ENCODE measurements at places on chromosomes 5 and 9.

GRCh38 chr5:31347552-31347905 is 154.0 kb downstream of the CDH6 start:
- DNase-seq, result no peak

DNA sequence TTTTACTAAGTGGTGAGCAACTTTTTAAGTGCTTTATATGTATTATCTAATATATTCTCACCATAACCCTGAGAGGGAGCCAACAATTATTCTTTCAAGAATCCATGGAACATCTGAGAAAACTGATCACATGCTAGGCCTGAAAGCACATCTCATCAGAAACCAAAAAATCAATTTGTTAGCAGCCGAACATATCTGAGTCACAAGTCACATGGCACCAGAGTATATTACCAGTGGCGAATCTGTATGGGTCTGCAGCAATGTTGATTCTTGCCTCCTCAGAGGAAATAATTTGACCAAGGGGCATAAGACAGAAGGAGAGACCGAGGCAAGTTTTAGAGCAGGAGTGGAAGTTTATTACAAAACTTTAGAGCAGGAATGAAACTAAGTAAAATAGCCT is 25.3 kb upstream of the SIL1 start:
- DNase-seq, result no peak

DNA sequence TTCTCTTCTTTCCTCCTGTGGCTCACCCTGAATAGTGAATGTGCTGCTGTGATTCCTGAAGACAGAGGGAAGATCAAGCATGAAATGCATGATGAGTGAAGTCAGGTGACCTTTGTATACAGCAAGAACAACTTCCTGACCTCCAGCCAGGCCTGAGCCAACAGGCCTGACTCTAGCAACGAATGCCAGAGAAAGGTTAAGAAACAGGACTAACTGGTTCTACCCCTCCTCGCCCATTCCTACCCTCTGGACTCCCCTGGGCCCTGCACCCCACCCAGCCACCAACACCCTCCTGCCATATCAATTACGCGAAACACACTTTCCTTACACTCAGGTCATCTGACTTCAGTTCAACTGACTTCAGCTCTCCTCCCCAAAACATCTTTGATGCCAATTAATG is 4.9 kb downstream of the SUSD1 start:
- no peak for DNase-seq

- no peak for DNase-seq
These were observed at the start of gene SVEP1 for GRCh38 chr9:110579034-110579861. Gene SVEP1 (minus strand): TSS chr9:110579741. CDS start chr9:110579543, 198 bp downstream.

DNA sequence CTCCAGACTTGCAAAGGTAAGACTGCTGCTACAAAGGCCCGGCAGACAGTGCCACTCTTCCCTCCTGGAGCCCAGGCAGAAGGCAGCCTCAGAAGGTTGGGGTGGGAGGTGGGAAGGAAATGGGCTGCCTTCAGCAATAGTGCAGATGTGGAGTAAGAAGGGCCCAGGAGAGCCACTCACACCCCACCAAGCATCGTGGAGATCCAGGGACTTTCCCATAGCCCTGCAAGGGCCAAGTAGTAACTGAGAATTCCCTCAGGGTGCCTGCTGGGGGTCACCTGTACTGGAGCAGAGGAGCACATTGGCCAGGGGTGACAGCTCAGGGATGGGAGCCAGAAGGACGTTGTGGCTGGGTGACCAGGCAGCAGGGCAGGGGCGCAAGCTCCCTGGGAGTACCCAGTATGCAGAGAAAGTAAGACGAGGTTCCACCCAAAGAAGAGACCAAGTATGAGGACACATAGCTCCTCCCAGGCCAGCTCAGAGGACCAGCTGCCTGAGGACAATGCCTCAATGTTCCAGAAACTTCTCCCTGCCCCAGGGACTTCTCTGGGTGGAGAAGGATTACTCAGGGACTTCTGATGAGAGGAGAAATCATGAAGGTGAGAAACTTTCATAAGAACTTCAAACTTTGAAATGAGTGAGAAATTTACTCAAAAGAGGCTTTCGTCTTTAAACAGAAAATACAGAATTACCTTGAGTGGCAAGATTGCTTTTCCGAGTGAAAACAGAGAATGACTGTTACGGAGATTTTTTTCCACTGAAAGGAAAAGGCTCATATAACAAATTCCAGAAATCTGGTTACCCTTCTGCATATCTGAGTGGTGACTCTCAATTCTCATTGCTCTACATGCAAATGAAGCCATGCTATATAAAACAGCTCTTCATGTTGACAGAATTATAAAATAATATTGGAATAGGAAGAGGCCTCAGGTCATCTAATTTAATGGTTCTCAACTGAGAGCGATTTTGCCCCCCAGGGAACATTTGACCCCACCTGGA is 87.9 kb upstream of the TRIO start:
- DNase-seq, result no peak

GRCh38 chr9:90822866-90823265 is 21.2 kb downstream of the SYK start:
- no peak for DNase-seq

DNA sequence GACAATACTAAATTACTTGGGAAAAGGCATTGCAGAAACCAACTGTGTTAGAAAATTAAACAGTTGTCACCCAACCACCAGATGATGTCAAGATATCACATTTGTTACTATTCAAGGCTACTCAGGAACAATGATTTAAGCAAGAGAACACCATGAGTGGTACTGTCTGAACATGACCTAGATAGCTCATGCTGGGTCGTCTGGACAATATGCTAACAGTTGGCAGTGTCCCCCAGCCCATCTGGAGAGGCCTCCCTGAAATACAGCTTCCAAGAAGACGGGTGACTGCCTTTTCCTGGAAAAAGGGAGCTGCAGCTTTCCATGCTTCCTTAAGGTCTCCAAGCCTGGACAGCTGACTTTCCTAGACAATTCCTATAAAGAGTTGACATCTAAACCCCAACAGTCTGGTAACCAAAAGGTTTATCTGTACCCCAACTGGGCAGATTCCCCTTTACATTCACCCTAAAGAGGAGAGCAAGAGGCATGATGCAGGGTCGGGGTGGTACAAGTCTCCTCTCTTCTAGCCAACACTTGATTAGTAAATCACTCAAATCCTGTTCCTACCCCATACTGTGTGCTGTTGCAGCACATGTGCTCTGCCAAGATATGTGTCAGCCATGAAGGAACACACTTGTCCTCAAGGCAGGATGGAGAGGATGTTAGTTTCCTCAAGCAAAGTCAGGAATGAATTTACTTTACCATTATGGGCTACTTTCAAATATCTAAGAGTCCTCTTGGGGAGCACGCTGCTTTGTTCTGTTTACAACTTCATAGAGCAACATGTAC is 433.0 kb downstream of the PDE4D start:
- no peak for DNase-seq

GRCh38 chr5:173495225-173495904 is 121.1 kb downstream of the BOD1 start:
- no peak for DNase-seq

- no peak for DNase-seq
These were observed 830 bp downstream of the S100Z start for GRCh38 chr5:76850543-76851145.

GRCh38 chr5:96957254-96958049 is 21.6 kb downstream of the LNPEP start:
- peak; percentile 57 for DNase-seq

GRCh38 chr5:140554454-140554853 is 2.8 kb downstream of the SRA1 start:
- DNase-seq, result no peak

DNA sequence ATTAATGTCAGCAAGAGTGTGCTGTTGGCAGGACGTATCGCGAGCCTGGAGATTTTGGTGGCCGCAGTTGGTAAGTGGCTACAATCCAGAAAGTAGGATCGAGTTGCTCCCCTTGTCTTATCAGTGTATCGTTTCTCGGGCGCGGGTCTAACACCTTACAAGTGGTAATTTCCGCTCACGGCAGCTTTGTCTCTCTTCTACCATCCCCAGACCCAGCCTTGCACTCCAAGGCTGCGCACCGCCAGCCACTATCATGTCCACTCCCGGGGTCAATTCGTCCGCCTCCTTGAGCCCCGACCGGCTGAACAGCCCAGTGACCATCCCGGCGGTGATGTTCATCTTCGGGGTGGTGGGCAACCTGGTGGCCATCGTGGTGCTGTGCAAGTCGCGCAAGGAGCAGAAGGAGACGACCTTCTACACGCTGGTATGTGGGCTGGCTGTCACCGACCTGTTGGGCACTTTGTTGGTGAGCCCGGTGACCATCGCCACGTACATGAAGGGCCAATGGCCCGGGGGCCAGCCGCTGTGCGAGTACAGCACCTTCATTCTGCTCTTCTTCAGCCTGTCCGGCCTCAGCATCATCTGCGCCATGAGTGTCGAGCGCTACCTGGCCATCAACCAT is 1.1 kb downstream of the PTGER4 start:
- peak; percentile 69 for DNase-seq

GRCh38 chr5:137260820-137261695 is 238.1 kb downstream of the SPOCK1 start:
- DNase-seq, result no peak

DNA sequence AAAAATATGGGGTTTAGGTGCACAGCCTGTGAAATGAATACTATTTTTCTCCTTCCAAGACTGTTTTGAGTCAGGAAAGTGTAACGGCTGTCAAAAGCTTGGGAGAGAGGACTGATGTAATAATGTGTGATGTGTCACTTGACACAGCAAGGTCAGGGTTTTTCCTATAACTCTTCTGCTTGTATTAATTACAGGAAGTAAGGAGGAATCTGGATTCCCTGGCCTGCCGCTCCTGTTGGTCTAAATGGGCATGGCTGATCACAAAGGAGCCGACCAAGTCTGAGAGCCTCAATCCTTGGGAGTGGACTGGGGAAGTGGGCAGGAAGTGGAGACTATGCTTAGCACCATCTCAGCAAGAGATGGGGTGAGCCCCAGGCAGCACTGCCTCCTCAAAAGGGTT is 16.7 kb upstream of the SLC28A3 start:
- DNase-seq, result no peak

- DNase-seq, result no peak
These were observed 68.6 kb downstream of the NLN start for GRCh38 chr5:65790371-65791163.

DNA sequence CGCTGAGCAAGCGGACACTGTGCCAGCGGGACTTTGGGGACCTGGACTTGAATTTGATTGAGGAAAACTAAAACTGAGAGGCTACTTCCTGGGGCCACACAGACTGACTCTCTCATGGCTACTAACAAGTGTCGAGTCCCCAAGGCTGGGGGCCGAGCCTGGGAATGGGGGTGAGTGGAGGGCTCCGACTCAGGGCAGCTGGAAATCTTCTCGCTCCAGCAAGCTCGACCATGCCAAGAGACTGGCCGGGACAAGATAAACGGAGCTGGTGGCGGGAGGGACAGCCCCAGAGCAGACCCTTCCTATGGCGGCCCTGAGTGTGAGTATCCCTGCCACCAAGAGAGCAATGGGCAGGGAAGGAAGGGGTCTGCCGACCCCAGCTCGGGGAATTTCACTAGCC is 5.6 kb upstream of the KDM3B start:
- DNase-seq, result no peak

DNA sequence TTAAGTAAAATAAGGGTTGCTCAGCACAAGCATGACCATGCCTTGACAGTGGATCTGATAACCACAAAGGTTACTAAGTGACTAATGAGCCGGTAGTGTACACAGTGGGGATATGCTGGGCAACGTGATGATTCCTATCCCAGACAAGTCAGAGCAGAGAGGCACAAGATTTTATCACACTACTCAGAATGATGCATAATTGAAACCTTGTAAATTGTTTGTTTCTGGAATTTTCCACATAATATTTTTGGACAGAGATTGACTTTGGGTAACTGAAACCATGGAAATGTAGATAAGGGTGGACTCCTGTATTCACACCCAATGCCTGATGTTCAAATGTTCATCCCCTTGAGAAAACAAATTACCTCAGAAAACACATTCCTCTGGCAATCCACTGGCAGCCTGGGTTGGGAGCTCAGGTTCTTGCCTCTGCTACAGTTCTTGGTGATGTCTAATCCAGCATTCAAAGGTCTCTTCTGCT is 16.2 kb upstream of the ERAP1 start:
- DNase-seq, result no peak

DNA sequence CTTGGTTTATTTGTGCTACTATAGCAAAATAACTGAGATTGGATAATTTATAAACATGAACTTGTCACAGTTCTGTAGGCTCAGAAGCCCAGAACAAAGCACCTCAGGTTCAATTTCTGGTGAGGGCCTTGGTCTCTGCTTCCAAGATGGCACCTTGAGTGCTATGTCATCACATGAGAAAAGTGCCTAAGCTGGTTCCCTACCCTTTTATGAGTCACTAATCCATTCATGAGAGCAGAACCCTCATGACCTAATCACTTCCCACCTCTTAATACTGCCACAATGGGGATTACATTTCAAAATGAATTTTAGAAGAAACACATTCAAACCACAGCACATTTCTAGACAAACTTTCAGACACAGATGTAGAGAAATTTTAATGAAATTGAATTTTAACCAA is 98.2 kb upstream of the PRSS3 start:
- DNase-seq, result no peak

DNA sequence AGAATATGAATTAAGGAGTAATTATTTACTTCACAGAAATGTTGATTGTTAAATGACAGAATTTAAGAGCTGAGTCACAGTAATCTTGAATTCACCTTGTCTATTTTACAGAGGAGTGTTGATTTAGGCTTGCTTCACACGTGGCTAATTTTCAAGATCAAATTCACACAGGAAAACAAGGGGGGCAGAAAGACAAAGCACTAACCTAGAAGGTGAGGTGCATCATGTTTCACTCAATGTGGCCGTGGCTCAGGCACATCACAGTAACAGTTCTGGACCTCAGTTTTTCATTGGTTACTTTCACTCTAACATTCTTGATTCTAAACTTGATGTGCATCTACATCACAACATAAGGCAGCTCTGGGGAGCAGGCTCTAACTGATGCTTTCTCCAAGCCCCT is 69.6 kb upstream of the GNAQ start:
- DNase-seq, result no peak

- no peak for DNase-seq
These were observed 8.5 kb downstream of the DUSP1 start for GRCh38 chr5:172762214-172763119.

Data from stimulated activated naive CD8-positive, alpha-beta T cell treated with anti-CD3 and anti-CD28 coated beads, Interleukin-15, amount 100 ng/mL, for 72 hours (primary cell).